Osteoblast (primary cell): ENCODE measurements at places on chromosomes 12 and 14. TPM values are rescaled to one million over a fixed set of nuclear protein-coding genes. Genes with fewer than 3 reads are reported as not detected.

Gene TAS2R7
- not detected in 2 replicates for total RNA-seq

Gene CCDC63
- total RNA-seq = not detected in 2 replicates

Gene MAP1LC3B2
- 0.29 and 1.1 TPM in 2 replicates for total RNA-seq

Gene CPNE6
- total RNA-seq = not detected in 2 replicates

Gene ESPL1
- total RNA-seq = 0.72 and 1.8 TPM in 2 replicates

Gene REP15
- total RNA-seq = 3.5 and 4.0 TPM in 2 replicates

Gene SERPINA12
- not detected in 2 replicates for total RNA-seq

Gene TAS2R43
- 5.0 TPM in 1 of 2 replicates, not detected in the other for total RNA-seq

Gene GPR65
- total RNA-seq = under 0.01 TPM in 2 replicates

Gene KRT80
- total RNA-seq = 0.59 and 0.72 TPM in 2 replicates

Gene AVPR1A
- not detected in 2 replicates for total RNA-seq

Gene NKX2-1
- not detected in 2 replicates for total RNA-seq

Gene NEUROD4
- not detected in 2 replicates for total RNA-seq

Gene RNF31
- 43.9 and 49.6 TPM in 2 replicates for total RNA-seq

Gene PRKD1
- 21.8 and 28.6 TPM in 2 replicates for total RNA-seq

Gene LRTM2
- total RNA-seq = not detected in 2 replicates
